ENCODE measurements at places on chromosomes 7 and 10.

DNA sequence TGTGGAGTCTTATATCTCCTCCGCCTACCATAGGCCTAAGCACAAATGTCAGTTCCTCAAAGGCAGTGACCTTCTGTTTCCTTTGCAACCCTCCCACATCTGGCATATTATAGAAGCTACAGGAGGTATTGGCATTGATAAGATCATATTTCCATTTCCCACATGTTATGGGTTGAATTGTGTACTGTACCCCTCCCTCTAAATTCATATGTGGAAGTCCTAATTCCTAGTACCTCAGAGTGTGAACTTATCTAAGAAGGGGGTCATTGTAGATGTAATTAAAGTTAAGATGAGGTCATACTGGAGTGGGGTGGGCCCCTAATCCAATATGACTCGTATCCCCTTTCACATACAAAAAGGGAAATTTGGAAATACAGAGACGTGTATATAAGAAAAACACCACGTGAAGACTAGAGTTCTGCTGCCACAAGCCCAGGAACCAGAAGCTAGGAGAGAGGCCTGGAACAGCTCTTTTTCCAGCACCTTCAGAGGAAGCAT lies 6.1 kb upstream of the LAMB4 start:
- no peak for DNase-seq

DNA sequence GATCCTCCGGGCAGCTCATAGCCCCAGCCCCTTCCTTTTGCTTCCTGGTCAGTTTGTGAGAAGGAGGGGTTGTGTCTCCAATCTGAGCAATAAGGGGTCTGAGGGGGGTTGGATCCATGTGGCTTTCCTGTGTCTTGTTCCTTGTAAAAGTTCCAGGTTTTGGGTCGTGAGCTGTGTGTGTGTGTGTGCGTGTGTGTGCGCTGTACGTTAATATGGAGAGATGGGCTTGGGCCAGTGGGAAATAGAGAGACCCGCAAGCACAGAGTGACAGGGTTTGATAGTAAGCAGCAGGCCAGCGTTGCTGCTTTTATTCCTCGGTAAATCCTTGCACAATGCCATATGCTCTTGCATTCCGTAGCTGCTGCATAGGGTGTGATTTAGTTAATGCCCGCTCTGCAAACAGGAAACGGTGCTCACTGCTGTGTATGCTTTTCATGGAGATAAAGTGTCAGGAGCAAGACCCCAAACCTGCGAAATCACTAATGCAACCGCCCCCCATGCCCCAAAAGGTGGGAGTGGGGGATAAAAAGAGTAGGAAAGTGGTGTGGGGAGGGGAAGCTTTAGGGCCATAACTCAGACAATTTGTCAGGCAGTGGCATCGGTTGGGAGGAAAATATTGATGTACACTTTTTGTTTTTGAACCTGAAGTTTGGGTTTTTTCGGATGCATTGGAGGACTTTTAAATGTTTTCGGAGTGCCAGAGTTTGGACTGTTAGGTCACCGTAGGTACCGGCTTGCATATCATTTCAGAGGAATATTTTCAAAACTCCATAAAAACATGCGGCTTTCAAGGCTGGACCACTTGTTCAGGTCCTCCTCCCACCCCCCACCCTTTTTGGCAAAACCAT lies 108.7 kb downstream of the TCF7L2 start:
- no peak for DNase-seq

DNA sequence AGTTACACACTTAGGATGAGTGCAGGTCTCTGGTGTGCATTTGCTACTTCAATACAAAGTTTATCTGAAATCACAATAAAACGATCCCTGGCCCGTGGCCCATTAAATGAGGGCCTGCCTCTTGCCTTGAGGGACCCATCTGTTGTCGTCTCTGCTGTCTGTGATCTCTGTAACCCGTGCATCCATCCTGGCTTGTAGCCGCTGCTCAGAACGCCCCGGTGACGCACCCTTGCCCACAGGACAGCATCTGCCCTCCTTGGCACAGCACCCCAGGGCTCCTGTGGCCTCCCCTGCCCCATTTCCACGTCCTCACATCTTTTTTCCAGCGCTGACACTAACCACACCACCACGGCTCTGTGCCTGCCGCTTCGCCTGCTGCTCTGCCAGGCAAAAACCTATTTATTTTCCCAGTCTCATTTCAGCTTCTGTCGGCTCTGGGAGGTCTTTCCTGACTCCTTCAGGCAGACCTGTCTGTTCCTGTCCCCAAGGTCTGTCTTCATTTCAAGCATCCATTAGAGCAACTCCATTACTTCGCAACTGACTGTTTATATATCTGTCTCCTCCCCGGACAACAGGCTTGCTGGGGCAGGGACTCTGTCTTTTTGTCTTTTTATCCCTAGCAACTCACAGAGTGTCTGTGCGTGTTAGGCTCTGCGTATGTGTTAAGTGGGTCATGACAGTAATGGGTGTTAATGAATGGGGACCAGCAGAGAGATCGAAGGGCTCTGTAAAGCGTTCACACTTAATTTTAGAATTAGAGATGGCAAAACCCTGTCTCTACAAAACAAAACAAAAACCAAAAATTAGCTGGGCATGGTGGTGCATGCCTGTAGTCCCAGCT lies 16.4 kb downstream of the CARD11 start:
- no peak for DNase-seq

GRCh38 chr10:56881218-56881617 lies 520.2 kb upstream of the ZWINT start:
- no peak for DNase-seq

- no peak for DNase-seq
Observed at GRCh38 chr7:51645702-51646298, 329.2 kb upstream of the COBL start.
